ENCODE measurements at places on chromosomes 11 and 22. TPM values are rescaled to one million over a fixed set of nuclear protein-coding genes. Genes with fewer than 3 reads are reported as not detected.
A peak's percentile ranks its signal among the peaks of the same experiment; 100 is the strongest.

- DNase-seq = no peak
These were observed 34.3 kb upstream of the CD44 start for GRCh38 chr11:35104655-35105054.

SPINDOC gene
- total RNA-seq = 16.4 TPM

- DNase-seq = no peak
These were observed 284.6 kb downstream of the GUCY1A2 start for GRCh38 chr11:106733635-106734034.

RTCB gene
- 99.5 TPM for total RNA-seq

ANGPTL5 gene
- 0.42 TPM for total RNA-seq

GRCh38 chr11:130583801-130584211 is 135.4 kb downstream of the ADAMTS15 start:
- DNase-seq = no peak

DNA sequence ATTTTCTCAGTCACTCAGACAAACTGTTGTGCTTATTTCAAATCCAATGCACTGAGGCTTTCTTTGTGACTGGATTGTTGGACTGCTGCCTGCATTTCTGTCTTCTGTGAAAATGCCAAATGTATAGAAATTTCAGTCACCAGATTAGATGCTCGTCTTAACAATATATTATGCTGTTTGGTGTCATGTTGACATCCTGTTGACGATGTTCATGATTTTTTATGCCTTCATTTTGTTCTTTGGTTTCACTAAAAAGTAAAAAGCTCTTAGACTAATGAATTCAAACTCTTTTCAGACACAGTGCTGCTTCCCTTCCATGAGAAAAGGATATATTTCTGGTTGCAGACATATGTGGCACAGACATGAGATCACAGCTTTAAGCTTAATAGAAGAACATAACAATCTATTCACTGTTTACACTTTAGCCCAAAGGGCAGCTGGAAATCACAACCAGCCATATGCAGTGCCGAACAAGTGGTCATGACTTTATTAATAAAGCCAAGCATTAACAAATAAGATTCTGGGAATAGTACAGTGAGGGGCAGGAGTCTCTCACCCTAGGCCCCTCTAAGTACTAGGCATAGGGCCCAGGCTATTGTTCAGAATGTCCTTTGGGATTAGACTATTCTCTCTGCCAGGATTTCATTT is 9.4 kb upstream of the SOX6 start:
- no peak for DNase-seq

PGA5 gene
- total RNA-seq = not detected

GRCh38 chr11:122645847-122646246 is 9.7 kb upstream of the UBASH3B start:
- no peak for DNase-seq

DNA sequence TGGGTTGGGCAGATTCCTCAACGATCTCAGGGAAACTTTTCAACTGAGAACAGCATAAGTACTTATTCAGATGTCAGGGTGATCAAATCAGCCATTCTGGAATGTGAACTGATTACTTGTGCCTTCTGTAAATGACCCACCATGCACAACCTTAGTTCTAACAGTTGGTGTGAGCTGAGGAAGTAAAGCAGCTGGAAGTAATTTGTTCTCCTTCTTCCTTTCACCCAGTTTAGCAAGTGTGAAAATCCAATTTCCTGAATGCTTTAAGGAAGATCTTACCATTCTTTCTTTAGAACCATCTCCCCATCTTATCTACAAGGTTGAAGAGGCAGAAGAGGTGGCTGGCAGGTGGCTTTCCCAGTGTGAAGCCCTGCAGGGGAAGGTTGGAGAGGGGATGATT is 781.6 kb downstream of the ETS1 start:
- DNase-seq = no peak

GRCh38 chr11:44002191-44003093 is 45.3 kb upstream of the ACCSL start:
- no peak for DNase-seq

GRCh38 chr11:71355281-71355680 is 92.9 kb downstream of the DHCR7 start:
- no peak for DNase-seq

DNA sequence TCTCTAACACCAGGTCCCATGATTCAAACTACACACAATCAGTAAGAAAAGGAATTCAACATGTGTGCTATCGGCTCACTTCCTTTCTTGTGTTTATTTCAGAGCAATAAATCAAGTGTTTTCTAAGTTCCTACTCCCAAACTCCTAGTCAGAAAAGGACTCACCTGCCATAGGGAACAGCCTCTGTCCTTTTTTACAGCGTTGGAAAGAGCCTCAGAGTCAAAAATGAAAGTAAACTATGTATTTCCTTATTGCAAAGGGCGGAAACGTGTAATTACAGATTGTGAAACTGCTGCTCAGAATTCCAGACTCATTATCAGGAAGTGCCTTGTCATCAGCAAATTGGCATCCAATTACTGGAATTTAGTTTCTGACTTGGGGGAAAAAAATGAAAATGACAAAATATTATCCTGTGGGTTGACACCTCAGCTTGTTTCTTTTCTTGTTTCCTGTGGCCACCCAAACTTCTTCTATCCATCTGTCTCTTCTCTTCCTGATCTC is at the start of gene CASP4:
TSS of gene CASP4 (minus strand) at position 220 of the 501 bp plus-strand sequence. CDS start at position 171, 49 bp downstream.
- peak; percentile 3 for DNase-seq

UBE4A gene
- total RNA-seq = 37.1 TPM

CCDC116 gene
- not detected for total RNA-seq

- DNase-seq = no peak
These were observed 267.4 kb upstream of the ISX start for GRCh38 chr22:34798605-34799004.

UPK2 gene
- not detected for total RNA-seq

MPPED2 gene
- total RNA-seq = 16.0 TPM

OR52E8 gene
- total RNA-seq = not detected

APLNR gene
- total RNA-seq = 1.8 TPM

DNA sequence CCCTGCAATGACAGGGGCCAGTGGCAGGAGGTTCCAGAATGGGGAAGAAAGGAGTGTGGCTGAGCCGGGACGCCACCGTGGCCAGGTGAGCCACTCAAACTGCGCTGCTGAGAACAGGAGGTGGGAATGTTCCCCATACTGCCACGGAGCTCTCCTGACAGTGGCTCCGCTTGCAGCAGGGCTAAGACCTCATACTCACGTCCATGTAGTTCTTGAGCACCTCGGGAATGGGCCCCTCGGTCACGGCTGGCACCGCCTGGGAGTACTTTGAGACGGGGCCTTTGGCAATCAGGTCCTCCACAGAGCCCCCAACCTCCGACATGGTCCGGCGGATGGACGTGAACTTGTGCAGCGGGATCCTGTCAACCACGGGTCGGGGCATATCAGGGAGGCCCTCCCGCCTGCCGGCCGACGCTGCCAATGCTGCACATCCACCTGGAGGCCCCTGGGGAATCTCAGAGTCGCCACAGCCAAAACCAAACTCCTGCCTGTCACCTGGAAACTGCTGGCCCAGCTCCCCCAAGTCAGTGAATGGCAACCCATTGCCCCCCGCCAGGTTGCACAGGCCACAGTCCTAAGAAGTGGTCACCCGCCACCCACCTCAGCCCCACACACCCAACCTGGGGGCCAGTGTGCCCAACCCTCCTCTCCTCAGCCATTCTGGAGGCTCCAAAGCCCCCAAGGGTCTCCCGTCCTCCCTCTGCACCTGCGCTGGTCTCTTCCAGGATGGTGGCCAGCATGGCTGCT is 2.4 kb downstream of the CTSD start:
- DNase-seq = no peak

APOA1 gene
- not detected for total RNA-seq

DNA sequence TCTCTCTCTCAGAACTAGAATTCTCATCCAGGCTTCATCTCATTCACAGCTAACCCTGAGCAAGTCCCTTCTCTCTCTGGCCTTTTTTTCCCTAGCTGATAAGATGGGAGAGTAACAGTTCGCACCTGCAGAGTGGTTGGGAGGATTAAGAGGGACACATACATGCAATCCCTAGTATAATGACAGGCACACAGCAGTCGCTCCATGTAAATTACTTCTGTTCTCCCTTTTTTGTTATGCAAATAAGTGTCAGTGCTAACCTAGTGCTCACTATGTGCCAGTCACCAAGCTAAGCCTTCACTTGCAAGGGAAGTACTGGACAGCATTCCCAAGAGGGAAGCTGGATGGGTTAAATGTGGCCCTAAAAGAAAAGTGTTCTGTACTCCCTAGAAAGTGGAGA is 63.4 kb downstream of the TENM4 start:
- DNase-seq = no peak

- DNase-seq = no peak
These were observed 20.8 kb upstream of the SMIM38 start for GRCh38 chr11:69134957-69135356.

GRCh38 chr11:107043242-107044006 is 25.1 kb upstream of the GUCY1A2 start:
- no peak for DNase-seq

GRCh38 chr11:7278314-7278917 is 26.7 kb downstream of the SYT9 start:
- no peak for DNase-seq

DNA sequence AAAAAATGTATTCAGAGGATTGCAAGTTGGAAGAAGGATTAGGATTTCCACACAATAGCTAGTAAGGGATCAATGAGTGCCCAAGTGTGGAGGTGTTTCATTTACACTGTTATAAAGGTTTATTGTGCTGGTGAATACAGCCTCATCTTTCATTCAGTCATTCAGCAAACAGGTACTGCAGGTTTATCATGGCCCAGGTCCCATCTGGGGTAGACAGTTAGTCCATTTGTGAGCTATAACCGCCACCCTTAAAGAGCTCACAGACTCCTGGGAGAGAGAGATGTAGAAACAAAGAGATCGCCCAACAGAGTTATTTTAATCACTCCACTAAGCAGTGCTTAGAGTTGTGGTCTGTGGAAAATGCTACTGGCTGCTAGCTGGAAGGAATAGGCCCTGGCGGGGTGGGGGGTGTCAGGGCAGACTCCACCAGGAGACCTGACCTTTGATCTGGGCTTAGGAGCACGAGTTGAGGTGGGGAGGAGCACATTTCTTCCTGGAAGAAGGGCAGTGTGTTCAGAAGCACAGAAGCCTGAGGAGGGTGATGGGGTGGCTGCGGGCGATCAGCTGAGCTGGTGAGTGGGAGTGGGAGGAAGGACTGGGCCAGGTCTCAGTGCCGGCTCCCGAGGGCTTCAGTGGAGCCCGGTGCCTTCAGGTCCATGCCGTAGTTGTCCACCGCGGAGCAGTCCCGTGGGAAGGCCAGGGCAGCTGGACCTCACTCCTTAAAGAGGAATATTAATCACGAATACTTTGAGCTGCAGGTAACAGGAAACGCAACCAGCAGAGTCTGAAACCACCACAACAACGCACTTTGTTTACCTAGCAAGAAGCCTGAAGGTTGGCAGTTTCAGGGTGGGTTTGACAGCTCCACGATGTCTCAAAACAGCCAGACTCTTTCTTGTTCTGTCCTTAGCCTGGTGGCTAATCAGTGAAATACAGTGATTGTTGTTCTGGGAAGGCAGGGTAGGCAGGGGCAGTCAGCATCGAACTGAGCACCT is 11.2 kb downstream of the TOM1 start:
- no peak for DNase-seq

GRCh38 chr22:29710922-29711593 is 8.7 kb upstream of the CABP7 start:
- DNase-seq = no peak

DNA sequence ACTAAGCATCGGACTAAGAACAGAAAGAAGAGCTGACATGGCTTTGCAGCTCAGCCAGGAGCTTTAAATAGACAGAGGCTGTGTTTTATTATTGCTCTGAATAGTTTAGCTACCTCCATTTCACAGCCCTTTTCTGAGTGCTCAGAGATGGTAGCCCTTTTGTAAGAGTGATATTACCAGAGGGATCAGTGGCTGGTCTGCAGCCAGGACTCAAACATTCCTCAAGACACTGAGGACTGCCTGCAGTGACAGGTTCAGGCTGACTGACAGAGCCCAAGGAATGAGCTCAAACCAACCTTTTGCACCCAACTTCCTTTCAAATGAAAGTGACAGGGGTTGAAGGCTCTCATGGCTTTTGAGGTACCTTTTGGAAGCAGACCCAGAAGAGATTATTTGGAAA is 189.0 kb downstream of the DDX10 start:
- DNase-seq = no peak

DNA sequence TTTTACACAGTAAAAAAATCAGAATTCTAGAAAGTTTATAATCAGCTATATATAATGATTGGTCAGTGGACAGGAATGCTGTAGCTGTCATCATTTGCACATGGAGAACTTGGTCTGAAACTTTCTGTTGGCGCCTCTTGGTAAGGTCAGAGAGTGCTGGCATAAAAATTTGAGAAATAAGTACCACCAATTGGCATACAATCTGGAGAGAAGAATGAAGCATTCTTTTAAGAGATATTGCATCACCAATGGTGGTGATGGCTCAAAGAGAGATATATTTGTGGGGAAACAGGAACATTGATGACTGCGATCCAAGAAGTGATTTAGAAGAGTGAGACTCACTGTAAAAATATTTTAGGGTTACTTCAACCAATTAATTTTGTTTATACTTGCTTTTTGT is 19.8 kb upstream of the OOSP1 start:
- DNase-seq = no peak

SAA4 gene
- total RNA-seq = not detected

- no peak for DNase-seq
These were observed 4.7 kb downstream of the SYT7 start for GRCh38 chr11:61575886-61576861.

DNA sequence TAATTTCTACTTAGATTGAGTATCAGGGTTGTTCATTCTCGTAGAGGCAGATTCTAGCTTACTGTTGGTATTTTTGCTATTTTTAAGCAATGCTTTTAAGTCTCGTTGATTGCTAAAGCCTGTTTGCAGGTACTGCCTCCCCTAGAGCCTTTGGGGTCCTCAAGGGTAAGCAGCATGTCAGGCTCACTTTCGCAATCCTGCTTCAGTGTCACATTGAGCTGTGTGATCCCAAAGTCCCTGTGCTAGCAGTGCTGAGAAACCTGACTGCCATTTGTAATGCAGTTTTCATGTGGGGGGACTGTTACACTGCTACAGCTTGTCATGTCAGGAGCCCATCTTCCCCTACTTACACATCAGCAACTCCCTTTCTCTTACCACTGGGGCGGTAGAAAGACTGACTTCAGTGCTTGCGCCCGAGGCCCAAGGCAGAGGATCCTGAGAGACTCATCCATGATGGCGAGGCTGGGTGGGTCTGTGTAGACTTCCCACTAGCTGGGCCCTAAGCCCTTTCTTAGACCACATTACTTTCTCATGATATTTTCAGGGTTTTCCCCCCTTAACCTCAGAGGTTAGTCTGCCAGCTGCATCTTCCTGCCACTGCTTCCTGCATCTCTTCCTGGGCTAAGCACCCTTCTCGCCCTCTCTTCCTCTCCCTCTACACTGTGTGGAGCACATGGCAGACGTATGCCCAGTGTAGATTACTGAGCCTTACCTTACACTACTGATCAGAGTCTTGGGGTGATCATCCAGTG is 40.8 kb upstream of the ST14 start:
- DNase-seq = no peak

SCGB1C1 gene
- not detected for total RNA-seq
